ENCODE measurements at places on chromosomes 5 and 9.

GRCh38 chr5:17852740-17853139 lies 218.5 kb downstream of the TAF11L14 start:
- no peak for DNase-seq

DNA sequence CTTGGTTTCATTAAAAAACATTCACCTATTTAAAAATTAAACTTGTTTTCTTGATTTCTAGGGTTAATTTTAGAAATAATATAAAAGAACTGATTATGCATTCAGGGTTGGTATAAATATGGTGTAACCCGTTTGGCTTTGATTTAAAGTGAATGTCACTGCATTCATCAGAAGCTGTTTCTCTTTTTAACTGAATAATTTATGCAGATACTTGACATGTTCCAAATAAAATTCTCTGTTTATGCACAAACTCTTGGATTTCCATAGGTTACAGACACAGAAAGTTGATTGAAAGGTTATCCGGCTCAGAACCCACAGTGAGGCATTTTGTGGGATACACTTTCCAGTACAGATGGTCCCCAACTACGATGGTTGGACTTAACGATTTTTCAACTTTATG lies 161.3 kb downstream of the HACD4 start:
- no peak for DNase-seq

GRCh38 chr5:154421868-154422267 lies 23.9 kb upstream of the SAP30L start:
- no peak for DNase-seq

DNA sequence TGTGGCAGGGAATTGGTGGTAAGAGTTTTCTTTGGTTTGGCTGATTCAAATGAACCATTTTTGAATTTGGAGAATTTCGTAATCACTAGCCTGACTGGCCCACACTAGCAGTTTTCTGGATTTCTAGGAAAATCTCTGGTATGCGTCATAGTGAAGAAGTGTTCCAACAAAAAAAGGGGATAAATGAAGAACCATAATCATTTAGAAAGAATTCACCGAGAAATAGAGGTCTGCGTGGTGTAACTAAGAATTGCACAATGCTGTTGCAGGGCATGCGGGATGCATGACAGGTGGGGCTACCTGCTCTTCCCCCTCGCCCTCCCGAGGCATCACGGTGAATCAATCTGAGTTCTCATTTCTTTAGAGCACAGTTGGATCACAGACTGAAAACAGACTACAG lies 232.3 kb upstream of the PAPPA start:
- DNase-seq = no peak

- DNase-seq = no peak
These were observed 310.5 kb downstream of the CETN3 start for GRCh38 chr5:90099099-90099498.

DNA sequence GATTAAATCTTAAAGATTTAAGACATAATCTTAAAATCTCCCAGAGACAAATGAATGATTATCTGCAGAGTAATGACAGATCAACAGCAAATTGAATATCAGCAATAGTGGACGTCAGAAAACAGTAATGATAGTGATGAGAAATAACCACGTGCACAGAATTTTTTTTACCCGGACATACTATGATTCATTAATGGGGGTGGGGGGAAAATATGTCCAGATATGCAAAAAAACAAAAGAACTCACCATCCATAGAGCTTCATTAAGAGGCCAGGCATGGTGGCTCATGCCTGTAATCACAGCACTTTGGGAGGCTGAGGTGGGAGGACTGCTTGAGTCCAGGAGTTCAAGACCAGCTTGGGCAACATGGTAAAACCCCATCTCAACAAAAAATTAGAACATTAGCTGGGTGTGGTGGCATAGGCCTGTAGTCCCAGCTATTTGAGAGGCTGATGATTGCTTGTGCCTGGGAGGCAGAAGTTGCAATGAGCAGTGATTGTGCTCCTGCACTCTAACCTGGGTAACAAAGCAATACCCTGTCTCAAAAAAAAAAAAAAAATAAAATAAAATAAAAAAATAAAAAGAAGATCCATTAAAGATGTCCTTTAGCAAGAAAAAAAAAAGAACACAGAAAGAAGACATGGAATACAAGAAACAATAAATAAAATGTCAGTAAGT lies 30.9 kb upstream of the SHOC1 start:
- no peak for DNase-seq
